Anterior cingulate cortex (tissue), 58 donors: ENCODE measurements at places on chromosomes 13 and 19.
A peak's percentile ranks its signal among the peaks of the same experiment; 100 is the strongest.

GRCh38 chr13:48642061-48642460 lies 11.7 kb upstream of the CYSLTR2 start:
- no peak for DNase-seq

DNA sequence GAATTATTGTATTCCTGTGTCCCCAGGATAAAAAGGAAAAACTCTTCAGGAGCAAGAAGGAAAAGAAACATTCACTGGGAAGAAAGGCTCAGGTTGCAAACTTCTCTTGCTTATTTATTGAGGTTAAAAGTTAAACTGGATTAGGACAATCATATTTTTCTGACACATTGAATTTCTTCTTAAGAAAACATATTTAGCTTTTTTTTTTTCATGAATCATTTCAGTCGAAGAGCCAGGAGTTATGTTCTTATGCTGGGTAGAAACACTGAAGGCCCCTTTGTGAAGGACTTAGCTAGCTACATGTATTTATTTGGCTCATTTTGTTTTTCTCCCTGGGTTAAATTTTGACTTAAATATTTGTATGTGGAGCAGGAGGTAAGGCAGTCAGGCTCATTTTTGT lies 434.0 kb downstream of the KLF5 start:
- no peak for DNase-seq

DNA sequence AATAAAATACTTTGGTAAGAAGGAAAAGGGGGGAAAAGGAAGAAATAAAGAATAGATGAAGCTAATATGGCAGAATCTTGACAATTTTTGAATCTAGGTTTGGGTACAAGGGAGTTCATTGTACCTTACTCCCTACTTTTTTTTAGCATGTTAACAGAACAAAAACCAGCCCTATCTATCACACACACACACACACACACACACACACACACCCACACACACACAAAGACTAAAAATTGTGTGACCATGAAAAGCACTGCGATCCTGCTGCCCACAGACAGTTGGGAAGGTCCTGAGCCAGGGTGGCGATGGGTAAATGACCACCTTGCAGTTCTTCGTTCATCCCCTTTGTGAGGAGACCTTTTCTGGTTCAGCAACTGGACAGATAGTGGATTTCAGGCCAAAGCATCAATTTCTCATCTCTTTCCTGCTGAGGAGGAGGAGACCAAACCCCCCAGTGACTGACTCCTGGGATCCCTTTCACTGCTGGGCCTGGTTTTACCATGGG lies 91.8 kb downstream of the SIPA1L3 start:
- DNase-seq = no peak

DNA sequence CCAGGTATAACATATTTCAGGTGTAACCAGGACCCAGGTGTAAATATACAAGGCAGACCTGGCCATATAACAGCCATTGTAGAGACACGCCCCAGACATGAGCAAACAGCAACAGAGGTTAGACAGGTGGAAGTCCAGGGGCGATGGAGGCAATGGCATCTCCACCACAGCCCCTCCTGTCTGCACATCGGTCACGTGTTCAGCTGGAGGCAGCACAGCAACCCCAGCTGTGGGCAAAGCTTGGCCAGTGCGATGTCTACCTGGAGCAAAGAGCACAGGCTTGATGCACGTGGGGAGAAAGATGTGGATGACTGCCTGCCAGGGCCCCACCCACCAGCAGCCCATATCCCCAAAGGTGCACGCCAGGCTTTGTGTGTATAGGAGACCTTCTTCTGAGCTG lies 4.4 kb downstream of the CYP4F2 start:
- DNase-seq = no peak

DNA sequence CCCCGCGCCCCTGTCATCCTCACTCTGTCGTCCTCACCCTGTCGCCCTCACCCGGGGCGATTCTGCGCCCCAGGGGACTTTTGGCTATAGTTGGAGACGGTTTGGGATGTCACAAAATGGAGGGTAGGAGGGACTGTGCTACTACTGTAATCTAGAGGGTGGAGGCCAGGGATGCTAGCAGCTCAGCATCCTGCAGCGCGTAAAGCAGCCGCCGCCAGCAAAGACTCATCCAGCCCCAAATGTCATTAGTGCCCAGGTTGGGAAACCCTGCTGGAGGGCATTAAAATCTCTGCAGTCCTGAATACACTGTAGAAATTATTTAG lies 362 bp downstream of the ZNF557 start:
- no peak for DNase-seq

DNA sequence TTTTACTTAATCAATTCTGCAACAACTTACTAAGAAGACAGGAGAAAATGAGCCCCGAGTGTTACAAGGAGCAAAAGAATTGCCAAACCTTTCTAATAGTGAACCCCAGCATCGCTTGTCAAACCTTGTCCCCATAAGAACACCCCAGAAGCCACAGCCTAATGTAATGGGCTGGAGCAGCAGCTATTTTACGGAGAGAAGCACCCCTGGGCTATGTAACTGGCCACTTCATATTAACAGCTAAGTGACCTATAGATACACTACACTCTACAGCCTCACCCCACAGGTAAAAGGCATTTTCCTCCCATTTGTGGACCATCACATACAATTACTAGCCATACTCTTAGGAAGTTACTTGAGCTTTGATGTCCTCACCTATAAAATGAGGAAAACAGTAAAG lies 27.3 kb upstream of the CPB2 start:
- DNase-seq = no peak

DNA sequence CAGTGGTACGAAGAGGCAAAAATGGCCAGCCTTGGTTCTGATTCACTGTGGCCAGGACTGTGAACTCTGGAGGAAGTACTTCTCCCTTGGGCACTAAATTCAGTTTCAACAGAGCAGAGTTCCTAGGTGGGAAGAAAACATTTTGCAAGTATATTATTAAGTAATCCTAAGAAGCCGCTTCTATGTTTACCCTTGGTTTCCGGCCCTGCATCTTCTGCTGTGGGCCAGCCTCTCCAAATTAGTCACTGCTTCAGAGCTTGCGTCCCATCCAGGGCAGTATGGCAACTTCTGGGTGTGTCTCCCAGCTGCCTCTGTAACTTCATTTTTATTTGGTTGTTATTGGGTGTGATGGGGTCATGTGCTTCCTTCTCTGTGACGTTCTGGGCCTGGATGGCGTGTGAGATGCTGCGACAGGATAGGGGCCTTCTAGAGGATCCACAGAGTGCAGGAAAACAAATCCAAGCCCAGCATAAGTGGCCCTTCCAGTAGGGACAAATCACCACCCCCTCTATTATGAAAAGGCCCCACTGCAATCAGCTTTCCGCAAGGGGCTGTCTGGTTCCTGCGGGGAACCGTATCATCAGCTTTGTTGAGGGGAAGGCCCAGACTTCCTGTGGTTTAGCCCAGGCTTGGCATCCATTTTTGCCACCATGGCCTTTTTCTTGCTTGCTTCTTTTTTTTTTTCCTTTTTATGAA lies 55.1 kb upstream of the C1QTNF9 start:
- no peak for DNase-seq

GRCh38 chr19:7293762-7294557 lies at the start of gene INSR:
Gene INSR (minus strand): TSS chr19:7294414. CDS start chr19:7293891, 523 bp downstream.
- DNase-seq = peak; percentile 25

DNA sequence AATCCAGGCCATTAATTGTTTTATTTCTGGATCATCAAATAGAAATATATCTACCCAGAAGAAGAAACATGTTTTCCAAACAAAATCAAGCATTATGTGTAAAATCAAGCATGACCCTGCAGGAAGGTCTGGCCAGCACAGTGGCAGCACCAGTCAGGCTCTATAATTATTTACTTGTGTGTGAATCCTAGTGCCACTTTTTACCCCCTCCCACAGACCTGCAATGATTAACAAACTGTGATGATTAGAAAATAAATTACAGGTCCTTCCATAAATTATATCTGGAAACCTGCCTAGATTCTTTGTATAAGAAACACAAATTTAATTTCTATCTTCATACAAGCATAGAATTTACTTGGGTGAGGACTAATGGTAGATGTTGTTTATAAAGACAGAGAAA lies 186.1 kb downstream of the GPC6 start:
- no peak for DNase-seq

- no peak for DNase-seq
Measured at GRCh38 chr13:29500386-29500785, 95.1 kb downstream of the SLC7A1 start.

DNA sequence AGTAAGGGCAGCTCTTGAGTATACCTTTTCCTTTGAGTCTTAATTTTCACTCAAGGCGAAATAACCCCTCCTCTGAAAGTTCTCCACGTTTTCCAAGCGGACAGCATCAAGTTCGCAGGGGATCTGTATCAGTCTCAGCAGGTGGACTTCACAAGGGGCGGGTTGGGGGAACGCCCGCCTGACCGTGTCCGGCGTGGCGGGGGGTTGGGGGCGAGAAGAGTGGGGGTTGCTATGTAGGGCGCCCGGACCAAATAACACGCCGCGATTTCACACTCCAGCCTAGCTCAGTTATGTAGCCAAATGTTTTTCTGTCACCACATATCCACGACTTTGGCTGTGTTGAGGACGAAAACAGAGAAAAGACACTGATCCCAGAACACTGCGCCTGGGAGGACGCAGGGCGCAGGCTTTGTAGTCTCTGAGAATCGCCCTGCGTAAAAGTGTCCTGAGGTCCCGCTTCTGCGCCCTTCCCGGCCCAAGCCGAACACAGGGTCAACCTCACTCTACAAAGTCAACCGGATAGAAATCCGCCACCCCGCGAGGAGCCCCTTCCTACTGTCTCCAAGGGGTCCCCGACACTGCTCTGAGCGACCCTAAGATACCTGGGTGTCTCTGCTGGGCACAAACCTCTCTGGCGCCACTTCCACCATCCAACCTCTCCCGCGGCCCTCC lies 524 bp downstream of the RUBCNL start:
- no peak for DNase-seq

- DNase-seq = no peak
Measured at GRCh38 chr13:98175823-98176222, 1.2 kb downstream of the RNF113B start.

DNA sequence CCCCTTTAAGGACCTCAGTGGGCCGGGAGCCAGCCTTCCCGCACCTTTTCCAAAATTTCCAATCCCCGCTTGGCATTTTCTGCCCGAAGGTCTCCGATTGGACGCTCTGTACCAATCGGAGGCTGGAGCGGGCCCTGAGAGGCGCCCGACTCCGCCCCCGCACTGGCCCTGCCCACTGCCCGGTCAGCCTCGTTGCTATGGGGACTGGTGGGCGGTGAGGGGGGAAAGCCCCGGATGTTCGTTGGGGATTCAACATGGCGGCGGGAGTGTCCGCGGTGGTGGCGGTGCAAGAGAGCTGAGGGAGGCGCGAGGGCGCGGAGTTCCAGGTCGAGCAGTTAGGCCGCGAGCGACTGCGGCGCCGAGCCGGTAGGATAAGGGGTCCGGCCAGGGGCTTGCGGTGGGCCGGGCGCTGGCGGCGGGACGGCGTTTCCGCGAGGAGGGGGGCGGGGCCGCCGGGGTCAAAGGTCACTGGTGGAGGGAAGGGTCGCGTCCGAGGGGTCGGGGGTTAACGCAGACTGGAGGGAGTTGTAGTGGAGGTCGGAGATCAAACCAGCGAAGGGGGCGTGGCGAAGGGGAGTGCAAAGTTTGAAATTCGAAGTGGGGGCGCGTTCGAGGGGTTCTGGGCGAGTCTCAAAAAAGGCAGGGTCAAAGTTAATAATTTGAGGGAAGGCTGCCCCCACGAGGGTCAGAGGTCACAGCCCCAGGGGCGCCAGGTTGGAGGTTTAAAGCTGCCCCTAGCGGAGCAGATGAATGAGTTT lies at the start of gene PAK4:
TSS of gene PAK4 (plus strand) at position 233 of the 758 bp plus-strand sequence. CDS start 43,768 bp downstream, outside the sequence.
- DNase-seq = peak; percentile 97

- no peak for DNase-seq
Measured at GRCh38 chr13:21683034-21683733, 12.3 kb downstream of the FGF9 start.

GRCh38 chr19:58559275-58560006 lies 1.0 kb upstream of the UBE2M start:
- no peak for DNase-seq

DNA sequence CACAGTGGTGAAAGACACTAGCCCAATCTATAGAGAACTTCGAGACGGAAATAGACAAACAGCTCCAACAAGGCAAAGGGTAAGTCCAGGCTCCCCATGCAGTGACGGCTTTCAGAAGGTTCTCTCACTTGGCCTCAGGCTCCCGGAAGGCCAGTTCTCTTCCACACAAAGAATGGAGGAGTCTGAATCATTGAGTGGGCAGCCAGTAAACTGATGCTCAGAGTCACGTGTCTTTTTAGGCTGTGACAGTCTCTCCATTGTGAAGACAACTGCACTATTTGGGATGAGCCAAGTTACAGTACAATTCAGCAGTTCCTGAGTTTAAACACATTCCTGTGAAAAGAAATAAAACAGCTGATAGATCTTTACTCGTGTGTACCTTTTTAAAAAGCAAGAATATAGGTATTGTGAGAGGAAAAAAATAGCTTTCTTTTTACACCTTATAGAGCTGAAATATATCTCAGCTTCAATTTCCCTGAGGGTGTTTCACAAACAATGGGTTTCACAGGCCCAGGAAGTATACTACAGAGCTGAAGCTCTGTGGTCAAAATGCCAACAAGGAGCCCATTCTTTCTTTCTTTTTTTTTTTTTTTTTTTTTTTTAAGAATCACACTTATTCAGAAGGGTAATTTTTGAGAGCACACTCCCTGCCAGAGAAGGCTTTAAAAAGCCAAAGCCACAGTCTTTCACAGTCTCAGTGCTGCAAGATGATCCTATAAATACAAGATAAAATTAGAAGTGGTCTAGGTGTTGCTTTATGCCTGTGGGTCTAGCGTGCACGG lies 135.1 kb downstream of the FREM2 start:
- DNase-seq = peak; percentile 67

DNA sequence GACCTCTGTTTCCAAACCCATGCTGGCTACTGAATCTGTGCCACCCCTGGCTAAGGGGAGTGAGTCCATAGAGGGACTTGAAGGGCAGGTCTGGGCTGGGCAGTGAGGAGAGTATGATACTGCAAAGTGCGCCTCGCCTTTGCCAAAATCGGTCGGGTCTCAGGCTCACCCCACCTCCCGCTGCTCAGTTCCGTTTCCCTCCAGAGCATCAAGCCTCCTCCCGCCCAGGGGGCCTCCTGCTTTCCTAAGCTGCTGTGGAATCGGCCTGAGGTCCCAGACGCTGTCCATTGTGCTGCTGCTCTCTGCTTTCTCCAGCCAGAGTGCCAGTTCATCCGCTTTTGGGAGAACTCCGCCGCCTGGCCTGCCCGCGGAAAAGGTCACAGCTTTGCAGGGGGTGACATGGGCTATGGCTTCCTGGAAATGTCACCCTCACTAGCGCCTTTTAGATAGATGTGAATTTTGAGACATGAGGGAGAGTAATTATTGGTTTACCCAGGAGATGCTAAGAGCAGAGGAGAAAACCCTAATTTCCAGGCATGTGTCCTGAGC lies 1418.4 kb downstream of the UQCRFS1 start:
- DNase-seq = no peak

- no peak for DNase-seq
Measured at GRCh38 chr19:31626941-31627340, 277.7 kb upstream of the TSHZ3 start.

DNA sequence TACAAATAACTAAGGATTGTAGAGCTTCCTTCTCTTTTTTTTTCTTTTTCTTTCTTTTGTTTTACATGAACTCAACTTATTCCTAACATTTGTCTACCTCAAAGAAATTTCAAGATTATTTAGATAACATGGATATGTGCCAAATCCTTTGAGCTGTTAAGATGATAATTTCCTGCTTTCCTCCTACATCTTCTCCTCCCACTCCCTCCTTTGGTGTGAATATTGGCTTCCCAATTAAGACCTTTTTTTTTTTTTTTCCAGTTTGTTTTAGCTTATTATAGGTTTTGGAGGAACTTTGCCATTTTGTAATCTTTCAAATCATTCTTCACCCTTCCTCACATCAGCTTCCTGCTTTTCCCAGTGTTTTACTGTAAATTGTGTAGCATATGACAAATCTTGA lies 10.6 kb downstream of the NHLRC3 start:
- no peak for DNase-seq

- DNase-seq = no peak
Measured at GRCh38 chr19:15107061-15108010, at the start of gene SYDE1. Gene SYDE1 (plus strand): TSS chr19:15107401. CDS start chr19:15107434, 33 bp downstream.

- DNase-seq = no peak
Measured at GRCh38 chr13:111924678-111925075, 142.3 kb upstream of the SOX1 start.
